ELF-1 (cell line): ENCODE measurements at places on chromosomes 7 and 10.

- DNase-seq, result peak; percentile 66
Observed at GRCh38 chr10:53025172-53025711, 252.7 kb upstream of the MBL2 start.

DNA sequence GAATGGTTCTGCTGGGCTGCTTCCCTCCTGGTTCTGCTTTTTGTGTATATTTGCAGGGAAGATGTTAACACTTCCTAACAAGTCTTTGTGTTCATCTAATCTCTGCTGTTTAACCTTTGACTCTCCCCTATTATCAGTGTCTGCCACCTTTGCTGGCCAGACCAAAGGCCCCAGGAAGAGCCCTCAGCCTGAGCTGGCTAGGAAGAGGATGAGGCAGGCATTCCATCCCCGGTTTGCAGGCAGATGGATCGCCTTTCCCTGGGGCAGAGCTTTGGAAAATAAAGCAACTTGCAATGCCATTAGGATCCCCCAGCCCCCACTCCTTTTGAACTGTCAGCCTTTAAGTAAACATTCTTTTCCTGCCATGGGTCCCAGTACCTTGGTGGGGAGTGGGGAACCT lies 19.0 kb downstream of the DPCD start:
- peak; percentile 94 for DNase-seq

DNA sequence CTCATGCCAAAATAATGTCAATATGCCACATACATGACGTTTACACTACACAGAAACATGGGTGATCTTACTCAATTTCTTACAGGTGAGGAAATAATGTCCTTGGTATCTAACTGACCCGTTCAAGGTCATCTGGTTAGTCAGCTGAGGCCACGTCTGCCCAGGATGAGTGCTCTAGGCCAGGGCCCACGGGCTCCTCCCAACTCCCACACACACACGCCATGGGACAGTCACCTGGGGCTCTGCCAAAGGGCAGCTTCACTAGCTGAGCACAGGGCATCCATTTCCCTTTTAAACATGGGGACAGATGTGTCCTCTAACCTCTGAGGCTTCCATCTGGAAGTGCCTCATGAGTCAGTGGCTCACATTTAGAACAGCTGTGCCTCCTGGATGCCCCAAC lies 123.9 kb downstream of the TNS3 start:
- DNase-seq, result no peak

DNA sequence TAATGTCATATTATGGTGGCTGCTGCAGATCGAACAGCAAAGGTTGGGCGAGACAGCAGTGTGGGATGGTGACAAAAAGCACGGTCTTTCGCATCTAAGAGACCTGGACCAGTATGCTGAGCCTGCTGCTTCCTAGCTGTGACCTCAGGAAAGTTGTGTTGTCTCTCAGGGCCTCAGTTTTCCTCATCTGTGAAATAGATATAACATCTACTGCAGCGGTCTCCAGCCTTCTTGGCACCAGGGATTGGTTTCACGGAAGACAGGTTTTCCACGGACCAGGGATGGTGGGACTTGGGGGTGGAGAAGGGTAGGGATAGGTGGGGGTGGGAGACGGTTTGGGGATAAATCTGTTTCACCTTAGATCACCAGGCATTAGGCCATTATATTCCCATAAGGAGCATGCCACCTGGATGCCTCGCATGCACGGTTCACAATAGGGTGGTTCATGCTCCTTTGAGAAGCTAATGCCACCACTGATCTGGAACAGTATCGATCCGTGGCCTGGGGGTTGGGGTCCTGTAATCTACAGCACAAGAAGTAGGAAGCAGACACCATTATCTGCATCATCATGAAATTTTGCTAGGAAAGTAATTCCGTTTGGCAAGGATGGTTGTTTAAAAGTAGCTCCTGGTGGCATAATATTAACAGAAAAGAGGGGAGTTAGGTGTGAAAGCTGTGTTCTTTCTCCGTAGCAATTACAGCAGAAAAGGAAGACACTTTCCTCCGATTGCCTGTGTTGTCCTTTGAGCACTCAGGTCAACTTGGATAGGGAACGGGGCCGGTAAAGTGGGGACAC lies 10.8 kb downstream of the KLF6 start:
- DNase-seq, result peak; percentile 32

DNA sequence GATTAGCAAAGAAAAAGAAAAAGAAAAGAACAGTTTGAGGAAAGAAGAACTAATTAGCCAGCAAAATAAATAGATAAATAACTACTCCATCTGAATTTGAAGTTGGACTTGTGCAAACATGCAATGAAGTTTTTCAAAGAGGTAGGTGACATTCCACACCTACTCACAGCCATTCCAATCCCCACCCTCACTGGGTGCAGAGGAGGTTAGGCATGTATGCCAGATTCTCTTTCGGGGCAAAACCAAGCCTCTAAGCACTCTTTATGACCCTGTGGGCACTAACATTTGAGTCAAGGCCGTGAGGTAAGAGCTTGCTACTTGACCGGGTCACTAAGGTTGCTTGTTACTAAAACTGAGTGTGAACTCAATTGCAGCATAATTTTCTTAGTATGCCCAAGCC lies 108.4 kb upstream of the SEMA3A start:
- no peak for DNase-seq

DNA sequence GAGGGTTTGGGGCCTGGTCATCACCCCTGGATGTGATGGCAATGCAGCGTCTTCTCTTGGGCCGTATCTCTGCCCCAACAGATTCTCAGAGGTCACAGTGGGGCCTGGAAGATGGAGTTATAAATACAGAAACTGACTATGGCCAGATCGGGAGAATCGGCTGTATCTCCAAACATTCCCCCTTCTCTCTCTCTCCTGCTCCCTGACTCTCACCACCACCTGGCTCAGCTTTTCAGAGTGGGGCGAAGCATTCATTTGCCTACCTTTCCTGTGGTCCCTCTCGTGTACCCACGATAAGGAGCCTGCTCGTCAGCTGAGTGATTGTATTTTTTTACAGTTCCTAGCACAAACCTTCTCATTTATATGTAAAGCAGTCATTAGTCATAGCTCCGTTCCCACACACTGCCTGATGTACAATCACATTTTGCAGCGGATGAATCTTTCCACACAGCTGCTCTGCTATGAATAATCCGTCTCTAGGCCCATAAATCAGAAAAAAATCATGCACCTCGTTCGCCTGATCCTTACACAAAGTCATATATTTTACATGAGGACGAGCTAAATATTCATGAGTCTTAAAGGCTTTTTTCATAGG lies 23.2 kb upstream of the BTRC start:
- DNase-seq, result no peak

GRCh38 chr10:12579954-12580858 lies 230.9 kb downstream of the CAMK1D start:
- DNase-seq, result no peak

GRCh38 chr10:75646916-75647315 lies 215.5 kb downstream of the LRMDA start:
- no peak for DNase-seq

GRCh38 chr10:47348138-47348651 lies at the start of gene RBP3:
Gene RBP3, plus strand, starts transcription at chr10:47348363. Its CDS starts 122 bp downstream, at chr10:47348485.
- DNase-seq, result no peak

DNA sequence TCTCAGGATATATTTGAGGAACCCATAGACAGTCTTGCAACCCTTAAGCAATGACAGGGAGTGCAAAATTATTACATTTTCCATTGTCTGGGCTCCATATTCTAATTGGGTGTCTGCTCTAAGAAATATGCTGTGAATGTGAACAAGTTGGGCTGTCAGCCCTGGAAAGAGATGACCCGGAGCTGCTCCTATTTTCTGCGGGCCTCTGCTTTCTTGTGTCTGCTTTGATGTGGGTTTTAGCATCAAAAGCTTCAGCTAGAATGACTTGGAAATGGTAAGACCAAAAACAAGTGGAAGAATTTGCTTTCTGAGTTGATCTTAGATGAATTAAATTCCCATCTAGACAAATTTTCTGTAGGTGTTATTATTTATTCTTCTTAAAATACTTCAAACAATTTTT lies 343.6 kb upstream of the IGFBP3 start:
- no peak for DNase-seq

- no peak for DNase-seq
Observed at GRCh38 chr7:114051871-114052331, 133.1 kb upstream of the PPP1R3A start.

- DNase-seq, result peak; percentile 63
Observed at GRCh38 chr7:37247861-37248260, 200.8 kb downstream of the ELMO1 start.
